Natural killer cell (primary cell): ENCODE measurements at places on chromosomes 3 and 15.
A peak's percentile ranks its signal among the peaks of the same experiment; 100 is the strongest.

GRCh38 chr3:14186854-14187458 lies 8.3 kb downstream of the LSM3 start:
- no peak for DNase-seq

DNA sequence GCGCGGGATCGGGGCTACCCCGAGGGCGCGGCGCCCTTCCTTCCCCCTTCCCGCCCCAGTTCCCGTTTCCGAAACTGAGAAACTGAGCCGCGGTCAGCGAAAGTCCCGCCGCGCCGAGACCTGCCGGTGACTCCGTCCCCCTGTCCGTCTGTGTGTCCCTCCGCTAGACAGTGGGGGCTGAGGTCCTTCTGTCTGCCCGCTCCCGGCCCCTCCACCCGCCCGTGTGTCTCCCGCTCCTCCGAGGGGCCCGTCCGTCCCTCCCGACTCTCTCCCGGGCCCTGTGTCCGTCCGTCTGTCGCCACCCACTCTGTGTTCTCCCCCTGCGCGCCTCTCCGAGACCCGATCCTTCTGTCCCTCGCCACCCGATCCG lies 426 bp downstream of the PRKCD start:
- no peak for DNase-seq

GRCh38 chr3:57682284-57682683 lies 10.6 kb downstream of the DENND6A start:
- DNase-seq: no peak

- DNase-seq: no peak
Measured at GRCh38 chr15:53233801-53234200, 443.7 kb upstream of the ONECUT1 start.

DNA sequence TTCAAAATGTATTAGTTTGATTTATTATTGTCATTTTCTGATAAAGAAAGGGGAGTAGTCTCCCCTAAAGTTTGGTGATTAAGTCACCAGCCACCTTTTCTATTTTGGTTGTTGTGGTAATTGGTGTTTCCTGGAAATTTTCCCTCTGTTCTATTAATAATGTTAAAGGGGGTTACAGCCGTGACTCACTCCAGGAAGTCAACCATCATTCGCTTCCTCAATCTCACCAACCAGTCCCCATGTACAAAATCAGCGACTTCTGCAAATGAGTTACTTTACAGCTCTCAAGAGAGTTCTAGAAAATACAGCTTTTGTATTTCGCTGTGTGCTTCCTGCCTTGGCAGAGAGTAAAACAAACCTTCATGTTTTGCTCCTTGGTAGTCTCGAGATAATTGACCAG lies 285.1 kb downstream of the LPP start:
- peak; percentile 67 for DNase-seq

DNA sequence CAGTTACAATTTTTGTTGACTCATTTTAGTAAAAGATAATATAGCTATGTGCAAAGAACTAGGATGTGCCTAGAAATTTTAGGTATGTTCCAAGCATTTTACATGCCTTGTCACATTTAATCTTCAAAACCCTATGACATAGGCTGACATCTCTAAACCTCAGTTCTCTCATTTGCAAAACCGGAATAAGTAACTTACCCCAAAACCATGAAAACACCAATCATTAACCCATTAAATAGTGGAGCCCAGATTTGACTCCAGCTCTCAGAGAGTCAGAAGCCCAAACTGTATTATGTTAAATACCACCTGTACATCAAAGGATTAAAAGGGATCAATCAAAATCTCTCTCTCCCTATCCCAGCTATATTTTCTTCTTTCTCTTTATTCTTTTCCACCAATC lies 36.6 kb downstream of the GSK3B start:
- DNase-seq: no peak

DNA sequence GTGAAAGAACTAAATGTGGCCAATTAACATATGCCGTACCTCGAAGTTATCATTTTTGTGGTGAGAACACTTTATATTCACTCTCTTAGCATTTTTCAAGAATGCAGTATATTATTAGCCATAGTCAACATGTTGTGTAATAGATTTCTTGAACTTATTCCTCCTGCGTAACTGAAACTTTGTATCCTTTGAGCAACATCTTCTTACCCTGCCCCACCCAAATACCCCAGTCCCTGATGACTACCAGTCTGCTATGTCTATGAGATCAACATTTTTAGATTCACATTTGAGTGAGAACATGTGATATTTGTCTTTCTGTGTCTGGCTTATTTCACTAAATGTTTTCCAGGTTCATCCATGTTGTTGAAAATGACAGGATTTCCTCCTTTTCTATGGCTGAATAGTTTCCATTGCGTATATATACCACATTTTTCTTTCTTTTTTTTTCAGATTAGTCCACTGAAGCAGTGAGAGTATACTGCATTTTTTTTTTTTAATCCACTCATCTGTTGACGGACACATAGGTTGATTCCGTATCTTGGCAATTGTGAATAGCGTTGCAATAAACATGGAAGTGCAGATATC lies 12.7 kb upstream of the KBTBD8 start:
- no peak for DNase-seq

- DNase-seq: no peak
Measured at GRCh38 chr3:71931922-71932321, 147.0 kb upstream of the PROK2 start.

GRCh38 chr3:157336252-157337009 lies 100.2 kb upstream of the PTX3 start:
- no peak for DNase-seq

DNA sequence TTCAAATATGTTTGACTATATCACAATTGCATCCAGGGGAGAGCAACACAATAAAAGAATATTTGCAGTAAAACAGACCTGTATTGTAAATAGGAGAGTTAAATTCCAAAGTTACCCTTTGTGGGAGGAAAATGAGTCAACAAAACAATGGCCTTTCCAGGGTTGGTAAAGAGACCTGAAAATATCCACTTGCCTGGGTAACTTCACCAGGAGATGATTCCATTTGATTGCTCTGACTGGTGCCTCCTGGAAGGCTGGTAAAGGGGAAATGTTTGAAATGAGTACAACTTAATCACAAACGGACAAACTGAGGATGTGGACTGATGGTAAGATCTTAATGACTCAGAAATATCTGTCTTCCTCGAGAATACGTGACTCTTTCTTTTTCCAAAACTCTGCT lies 43.6 kb upstream of the SRGAP3 start:
- no peak for DNase-seq

DNA sequence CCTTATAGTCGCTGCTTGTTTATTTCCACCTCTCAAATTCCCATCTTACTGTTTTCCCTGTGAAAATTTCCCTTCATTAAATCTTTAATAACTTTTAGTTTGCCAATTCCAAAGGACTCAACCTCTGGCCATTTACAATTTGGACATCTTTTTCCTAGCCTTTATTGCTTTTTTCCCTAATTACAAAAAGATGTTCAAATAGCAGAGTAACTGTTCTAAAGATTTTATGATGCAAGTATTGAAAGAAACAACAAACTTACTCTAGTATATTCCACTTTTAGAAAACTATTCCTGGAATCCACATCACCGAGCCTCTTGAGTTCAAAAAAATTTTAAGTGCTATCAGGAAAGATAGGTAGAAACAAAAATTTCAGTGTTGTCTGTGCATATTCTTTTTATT lies 174.1 kb upstream of the UBE2E2 start:
- no peak for DNase-seq

GRCh38 chr15:72229947-72230196 lies 1.1 kb downstream of the PKM start:
- no peak for DNase-seq

GRCh38 chr3:149670742-149671492 lies 13.1 kb upstream of the WWTR1 start:
- DNase-seq: no peak

GRCh38 chr15:22960556-22960955 lies 19.6 kb downstream of the CYFIP1 start:
- no peak for DNase-seq

GRCh38 chr15:71573599-71573998 lies 236.8 kb upstream of the NR2E3 start:
- DNase-seq: no peak

DNA sequence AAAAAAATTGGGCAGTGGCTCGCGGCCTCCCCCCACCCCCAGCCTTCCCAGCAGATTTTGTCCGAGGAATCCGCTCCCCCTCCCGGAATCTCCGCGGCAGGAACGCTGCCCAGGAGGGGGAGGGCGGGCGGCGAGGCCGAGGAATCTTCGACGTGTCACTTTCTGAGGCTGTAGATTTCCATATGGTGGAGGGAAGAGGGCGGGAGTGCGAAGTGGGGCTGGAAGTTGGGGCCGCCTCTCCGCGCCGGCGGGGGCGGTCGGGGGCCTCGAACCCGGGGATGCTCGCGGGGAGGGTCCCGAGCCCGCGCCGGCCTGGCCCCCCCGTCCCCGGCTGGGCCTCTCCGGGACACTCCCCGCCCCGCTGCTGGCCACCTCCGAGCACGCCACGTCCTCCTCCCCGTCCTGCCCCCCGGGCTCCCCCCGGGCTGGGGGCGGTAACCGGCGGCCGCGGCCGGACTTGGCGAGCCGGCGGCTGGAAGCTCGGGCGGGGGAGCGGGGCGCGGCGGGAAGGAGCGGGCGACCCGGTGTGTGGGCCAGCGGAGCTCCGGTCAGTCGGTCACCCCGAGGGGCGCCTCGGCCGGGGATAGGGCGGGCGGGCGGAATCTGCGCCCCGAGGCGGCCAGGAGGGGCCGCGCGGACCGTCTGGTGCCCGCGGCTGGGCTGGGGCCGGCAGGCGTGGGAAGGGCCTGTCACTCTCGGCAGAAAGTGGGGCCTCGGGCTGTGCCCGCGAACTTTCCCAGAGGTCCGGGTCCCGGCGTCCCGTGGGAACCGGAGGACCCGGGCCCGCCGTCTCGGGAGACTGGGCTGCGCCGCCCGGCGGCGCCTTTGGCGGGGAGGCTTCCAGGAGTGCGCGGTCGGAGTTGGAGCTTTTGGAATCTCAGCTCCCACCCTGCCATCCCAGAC lies 951 bp downstream of the FNDC3B start:
- peak; percentile 55 for DNase-seq

DNA sequence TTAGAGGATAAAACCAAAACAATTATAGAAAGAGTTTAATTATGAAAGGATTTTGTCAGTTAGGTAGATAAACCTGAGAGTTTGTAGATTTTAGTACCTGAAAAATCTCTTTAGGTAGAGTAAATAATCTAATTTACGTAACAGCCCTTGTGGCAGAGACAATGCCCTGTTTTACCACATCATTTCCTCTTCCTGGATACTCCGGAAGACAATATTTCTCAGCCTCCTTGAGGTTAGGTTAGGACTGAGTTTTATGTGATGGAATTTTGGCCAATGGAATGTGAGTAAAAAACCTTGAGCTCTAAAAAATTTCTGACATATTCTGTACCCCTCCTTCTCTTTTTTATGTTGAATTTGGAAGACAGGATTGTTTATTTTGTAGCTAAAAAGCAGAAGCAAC lies 50.7 kb upstream of the TPRG1 start:
- no peak for DNase-seq

DNA sequence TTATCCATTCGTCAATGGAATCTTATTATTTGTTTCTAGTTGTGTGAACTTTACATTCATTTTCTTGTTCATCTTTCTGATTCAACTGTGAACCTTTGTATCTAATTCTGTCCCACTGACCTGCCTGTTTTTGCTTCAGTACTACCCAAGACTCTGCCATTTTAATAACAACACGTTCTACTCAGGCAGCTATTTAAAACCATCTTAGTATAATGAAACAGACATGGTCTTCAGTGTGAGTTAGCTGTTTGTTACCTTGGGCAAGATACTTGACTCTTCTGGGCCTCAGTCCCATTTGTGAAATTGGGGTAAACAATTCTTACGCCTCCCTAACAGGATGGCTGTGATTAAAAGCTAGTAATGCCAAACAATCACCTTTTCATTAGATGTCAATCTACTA lies 1.6 kb downstream of the BTBD1 start:
- no peak for DNase-seq

GRCh38 chr3:27560484-27561056 lies 76.4 kb upstream of the SLC4A7 start:
- no peak for DNase-seq

- DNase-seq: no peak
Measured at GRCh38 chr3:65893631-65894030, 145.1 kb downstream of the MAGI1 start.

DNA sequence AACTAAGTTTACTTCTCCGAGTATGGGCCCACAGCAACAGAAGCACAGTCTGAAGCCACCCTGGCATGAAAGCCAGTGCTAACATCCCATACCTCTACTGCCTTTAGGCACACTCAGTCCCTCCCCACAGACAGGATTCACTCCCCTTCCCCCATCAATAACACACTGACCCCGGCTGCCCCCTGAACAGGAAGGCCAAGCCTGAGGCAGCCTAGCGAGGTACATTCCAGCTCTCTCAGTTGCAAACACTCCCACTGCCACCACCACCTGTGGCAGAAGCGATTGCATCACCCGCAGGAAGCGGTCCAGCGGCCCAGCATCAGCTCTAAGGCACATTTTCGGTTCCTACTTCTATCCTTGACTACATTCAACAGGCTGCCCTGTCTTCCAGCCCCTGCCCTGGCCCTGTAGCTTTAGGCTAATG lies 7.0 kb upstream of the BMF start:
- DNase-seq: peak; percentile 54

- no peak for DNase-seq
Measured at GRCh38 chr3:171825222-171825828, 15.0 kb upstream of the PLD1 start.

DNA sequence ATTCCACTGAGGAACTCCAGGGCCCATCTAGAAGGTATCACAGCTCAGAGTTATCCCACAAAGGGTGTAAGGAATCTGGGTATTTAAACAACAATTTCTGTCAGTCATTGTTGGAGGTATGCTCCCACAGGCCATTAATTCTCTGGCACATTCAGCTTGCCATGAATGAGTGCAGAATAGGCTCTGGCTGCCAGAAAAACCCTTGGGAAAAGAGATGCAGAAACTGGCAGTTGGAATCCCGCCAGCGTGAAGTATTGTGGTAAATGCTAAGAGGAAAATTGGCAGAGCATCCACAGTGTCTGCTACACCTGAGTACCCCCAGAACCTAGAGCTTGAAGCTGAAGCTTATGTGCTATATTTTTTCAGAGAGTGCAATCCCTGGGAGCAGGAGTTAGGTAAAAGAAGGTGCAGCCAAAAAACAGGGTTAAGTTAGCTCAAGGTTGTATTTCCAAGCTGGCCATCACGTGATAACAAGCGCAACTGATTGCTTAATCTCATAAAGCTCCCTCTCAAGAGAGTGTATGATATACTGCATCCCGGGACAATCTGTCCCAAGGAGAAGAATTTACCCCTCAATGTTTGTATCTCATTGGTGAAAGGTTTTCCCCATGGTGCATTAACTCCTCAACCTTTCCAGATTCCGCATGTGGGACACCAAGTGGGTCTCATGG lies 94.2 kb upstream of the ACP3 start:
- DNase-seq: no peak

GRCh38 chr15:74425630-74426029 lies 8.1 kb downstream of the SEMA7A start:
- no peak for DNase-seq

GRCh38 chr3:184133840-184134745 lies 1.1 kb upstream of the EIF2B5 start:
- peak; percentile 61 for DNase-seq
